Muscle of back (tissue), 13 donors: ENCODE measurements at places on chromosomes 11 and 22.

DNA sequence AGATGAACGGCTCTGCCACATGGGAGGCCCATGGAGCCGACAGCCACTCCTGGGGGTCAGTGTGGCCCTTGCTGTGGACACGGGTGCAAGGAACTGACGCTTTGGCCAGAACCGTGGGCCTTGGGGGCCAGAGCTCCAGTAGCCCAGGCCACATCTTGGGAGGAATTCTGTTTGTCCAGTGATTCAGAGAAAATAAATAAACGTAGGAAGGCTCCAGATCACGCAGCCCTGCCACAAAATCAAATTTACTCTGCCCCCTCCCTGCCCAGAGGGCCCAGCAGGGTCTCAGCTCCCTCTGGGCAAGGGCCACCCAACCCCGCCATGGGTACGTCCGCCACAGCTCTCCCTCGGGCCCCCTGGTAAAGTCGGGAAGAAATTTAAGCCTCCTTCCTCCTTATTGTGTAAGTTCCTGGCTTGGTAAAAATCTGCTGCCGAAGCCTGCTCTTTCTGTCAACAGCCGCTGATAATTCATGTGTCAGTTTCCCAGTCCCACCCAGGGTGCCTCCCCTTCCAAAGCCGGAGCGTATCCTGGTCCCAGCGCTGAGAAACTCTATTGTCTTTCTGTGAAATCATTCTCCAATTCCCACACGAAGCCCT is 6.9 kb upstream of the MUC5AC start:
- DNase-seq: no peak

DNA sequence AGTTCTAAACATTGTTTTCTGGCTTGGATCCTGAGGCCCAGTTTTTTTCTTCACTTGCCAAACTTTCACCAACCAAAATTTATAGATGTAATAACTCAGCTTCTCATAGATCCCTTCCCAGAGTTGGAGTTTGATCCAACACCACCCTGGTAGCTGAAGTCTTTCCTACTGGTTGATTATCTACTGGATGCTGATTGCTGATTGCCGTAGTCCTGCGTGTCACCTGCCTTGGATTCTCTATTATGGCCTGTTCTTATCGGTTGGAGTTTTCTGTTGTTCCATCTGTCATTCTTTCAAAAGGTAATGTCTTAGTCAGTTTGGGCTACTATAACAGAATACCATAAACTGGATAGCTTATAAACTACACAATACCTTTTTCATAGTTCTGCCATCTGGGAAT is 17.3 kb upstream of the OR6X1 start:
- DNase-seq: no peak

DNA sequence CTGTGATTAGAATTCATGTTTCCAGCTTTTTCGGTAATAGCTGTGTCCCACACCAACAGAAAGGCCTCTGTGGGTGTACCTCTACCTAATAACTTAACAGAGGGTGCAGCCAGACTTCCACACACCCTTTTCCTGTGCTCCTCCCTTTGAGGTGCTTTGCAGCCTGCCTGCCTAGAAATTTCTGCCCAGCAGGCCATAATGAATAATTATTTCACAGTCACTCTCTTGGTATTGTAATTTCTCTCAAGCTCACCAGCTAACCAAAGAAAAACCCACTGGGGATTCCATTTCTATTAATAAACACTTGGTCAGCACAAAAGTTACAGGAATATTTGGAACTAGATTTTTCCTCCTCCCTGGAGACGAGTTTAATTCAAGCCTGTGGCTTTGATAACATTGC is 13.3 kb downstream of the WT1 start:
- DNase-seq: no peak

GRCh38 chr11:34214961-34215805 is 109.8 kb downstream of the NAT10 start:
- DNase-seq: peak; percentile 23

- DNase-seq: peak; percentile 70
Observed at GRCh38 chr11:14358729-14359439, at the start of gene RRAS2. TSS of gene RRAS2 (minus strand) at chr11:14359183. CDS start at chr11:14358870, 313 bp downstream.

- DNase-seq: no peak
Observed at GRCh38 chr22:31360029-31360428, 13.9 kb upstream of the PATZ1 start.

GRCh38 chr11:126345759-126346585 is 9.5 kb upstream of the ST3GAL4 start:
- no peak for DNase-seq

GRCh38 chr11:70440206-70440605 is 41.9 kb downstream of the CTTN start:
- DNase-seq: no peak

GRCh38 chr11:1155274-1155693 is 2.5 kb upstream of the MUC5AC start:
- no peak for DNase-seq

DNA sequence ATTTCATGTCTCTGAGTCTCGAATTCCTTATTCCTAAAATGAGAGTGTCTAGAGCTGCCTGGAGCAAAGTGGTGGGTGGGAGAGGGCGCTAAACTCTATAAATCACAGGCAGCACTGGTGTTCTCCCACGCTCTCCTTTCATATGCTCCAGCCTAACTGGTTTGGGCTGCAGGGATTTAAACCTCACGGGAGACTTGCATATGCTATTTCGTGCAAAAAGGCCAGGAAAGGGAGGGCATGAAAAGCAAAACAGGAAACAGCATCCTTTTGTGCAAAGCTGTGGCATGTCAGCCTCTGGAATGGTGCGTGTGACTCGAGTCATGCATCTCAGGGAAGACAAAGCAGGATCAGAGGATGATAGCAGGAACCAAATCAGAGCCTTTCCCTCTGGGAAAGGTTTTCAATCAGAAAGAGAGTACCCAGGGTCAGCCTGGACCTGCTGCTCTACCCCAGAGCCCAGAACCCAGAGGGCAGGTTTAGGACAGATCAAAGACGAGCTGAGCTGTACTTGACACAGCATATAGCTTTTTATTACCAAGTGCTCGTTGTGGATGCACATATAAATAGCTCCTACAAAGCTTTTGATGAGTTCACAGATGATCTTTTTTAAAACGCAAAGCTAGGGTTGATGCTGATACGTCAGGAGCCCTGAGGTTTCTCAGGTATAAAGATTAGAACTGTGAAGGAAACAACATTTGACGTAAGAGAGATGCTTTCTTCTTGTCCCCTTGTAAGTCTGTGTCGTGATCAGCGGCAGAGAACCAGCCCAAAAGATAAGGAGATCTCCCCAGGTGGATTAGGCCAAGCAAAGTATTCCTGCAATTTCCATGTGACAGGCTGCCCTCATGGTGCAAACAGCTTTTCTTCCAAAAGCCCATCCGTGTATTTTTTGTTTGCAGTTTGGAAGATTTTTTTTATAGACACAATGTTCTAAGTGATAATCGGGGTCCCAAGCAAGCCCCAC is 46.2 kb upstream of the YWHAH start:
- no peak for DNase-seq

DNA sequence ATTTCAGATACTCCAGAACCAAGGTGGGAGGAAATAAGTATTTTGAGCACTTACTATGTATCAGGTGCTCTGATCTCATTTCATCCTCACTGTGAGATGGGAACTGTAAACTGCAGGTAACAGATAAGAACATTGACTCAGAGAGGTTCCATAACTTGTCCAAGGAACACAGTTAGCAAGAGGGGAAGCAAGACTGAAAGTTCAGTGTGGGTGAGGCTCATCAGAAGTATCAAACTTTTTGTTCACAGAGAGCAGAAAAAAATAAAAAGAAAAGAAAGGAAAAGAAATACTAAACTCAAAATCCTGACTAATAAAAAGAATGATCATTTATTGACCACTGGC is 37.1 kb downstream of the RAB30 start:
- DNase-seq: no peak

- no peak for DNase-seq
Observed at GRCh38 chr22:46377525-46378425, 42.3 kb downstream of the TRMU start.

DNA sequence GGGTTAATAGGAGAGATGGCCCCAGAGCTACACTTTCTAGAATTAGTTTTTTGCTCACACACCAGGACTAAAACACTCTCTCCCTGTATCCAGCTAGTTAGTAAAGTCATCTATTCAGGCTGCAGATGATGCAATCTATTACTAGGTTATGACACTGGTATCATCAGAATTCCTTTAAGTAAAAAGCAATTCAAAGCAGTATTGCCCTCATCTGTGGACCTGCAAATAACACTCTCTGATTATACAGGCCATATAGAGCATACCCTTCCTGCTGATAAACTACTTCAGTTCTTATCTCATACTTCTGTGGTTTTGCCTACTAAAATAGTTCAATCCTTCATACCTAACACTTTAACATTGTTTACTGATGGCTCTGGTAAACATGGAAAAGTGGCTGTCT is 13.5 kb upstream of the MTMR2 start:
- no peak for DNase-seq

GRCh38 chr11:45939836-45940235 is 17.4 kb downstream of the LARGE2 start:
- no peak for DNase-seq

DNA sequence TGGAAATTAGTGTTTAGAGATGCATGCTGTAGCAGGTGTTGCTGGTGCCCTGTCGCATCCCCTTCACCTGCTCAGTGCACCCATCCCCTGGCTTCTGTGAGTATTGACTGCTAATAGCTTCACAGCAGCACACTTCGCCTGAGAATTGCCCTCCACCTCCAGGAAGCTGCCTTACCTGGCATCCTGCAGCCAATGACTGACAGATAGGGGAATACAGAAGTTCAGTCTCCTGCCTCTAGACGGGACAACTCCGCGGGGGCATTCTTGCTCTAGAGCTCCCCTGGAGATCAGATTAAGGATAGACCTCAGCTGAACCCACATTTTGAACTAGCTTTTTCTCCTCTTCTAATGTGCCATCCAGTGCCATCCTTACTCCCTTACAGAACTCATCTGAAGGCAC is 9.3 kb upstream of the CD3E start:
- no peak for DNase-seq

DNA sequence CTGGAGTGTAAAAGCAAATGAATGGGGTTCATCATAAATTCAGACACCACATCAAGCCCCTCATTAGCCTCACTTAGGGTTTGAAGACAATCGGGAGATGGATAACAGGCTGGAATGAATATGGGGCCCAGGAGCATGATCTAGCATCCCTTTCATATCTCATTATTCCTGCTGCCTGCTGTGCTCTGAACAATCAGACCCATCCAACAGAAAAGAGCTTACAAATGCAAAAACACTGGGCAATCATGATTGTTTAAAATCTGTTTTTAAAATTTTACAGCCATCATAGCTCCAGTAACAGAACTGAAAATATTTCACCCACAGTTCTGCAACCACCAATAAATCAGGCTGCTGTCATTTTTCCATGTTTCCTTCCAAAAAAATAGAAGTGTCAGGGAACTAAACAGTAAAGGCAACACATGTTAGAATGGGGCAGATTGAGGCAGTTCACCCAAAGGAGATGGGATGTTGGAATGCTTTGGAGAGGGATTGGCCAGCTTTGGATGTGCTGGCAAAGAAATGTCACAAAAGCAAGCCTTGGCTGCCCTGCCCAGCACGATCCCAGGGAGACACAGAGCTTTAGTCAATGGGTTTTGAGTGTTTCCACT is 47.8 kb upstream of the BMAL1 start:
- peak; percentile 91 for DNase-seq

GRCh38 chr22:41920271-41920976 is 5.5 kb upstream of the SHISA8 start:
- no peak for DNase-seq

GRCh38 chr11:100719809-100720221 is 32.7 kb downstream of the ARHGAP42 start:
- peak; percentile 73 for DNase-seq

DNA sequence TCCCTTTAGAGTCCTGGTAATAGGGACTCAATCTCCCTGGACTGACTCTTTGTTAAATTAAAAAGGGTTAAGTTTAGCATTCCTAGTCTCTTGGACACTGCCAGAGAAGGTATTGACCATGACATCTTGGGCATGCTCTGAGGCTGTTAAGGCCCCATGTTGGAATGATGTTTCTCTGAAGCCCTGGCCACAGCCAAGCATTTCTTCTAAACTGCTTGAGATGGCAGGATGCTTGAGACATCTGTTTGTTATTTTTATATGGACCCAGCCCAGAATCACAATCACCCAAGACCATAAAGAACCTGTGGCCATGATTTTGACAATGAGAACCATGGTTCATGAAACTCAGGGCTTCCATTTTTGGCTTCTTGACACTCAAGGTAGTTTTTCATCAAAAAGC is 5.5 kb upstream of the ANKK1 start:
- no peak for DNase-seq

GRCh38 chr22:23704829-23705228 is 14.0 kb downstream of the RGL4 start:
- no peak for DNase-seq

DNA sequence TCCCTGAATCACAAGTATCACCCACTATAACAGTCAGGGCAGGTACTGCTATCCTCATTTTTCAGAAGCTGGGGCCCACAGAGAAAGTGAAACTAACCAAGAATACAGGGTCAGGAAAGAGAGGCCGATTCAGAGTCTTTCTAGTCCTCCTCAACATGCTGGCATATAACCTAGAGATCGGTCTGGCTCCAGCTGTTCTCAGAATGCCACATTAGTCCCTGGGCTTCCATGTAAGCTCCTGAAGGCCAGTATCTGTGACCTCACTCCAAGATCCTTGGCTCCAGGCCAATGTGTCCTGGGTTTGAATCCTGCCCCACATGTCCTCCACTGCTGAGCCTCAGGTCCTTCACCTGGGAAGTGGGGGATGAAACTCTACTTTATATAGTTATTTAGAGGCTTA is 50.4 kb downstream of the TENM4 start:
- DNase-seq: no peak

- peak; percentile 88 for DNase-seq
Observed at GRCh38 chr11:117072517-117073461, 25.4 kb downstream of the SIK3 start.

DNA sequence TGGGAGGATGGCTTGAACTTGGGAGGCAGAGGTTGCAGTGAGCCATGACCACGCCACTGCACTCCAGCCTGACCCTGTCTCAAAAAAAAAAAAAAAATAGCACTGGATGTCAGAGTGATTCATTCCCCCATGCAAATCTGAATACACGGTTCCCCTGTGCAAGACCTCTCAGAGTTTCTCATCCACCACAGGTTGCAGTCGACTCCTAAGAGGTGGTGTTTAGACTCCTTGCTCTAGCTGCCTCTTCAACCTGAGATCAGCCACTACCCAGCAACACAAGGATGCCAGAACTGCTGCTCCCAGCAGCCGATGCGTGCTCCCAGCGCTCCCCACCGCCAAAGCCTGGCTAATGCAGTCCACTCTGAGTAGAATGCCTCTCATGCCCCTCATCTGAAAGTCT is 97.5 kb downstream of the PARVA start:
- no peak for DNase-seq

DNA sequence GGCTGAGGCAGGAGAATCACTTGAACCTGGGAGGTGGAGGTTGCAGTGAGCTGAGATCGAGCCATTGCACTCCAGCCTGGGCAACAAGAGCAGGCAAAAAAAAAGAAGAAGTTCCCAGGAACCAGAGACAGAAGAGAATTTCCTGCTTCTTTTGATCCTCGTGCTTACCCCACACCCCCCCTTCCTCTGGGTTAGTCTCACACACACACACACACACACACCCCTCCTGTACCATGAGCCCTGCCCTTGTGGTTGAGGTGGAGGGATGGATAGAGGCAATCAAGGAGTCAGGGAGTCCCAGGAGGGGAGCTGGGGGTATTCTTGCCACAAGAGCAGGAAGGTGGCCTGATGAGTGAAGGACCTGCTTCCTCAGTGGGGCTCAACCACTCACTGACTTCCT is 4.1 kb upstream of the UBE2L6 start:
- no peak for DNase-seq
